ENCODE measurements at places on chromosomes 7 and 10.
A peak's percentile ranks its signal among the peaks of the same experiment; 100 is the strongest.

DNA sequence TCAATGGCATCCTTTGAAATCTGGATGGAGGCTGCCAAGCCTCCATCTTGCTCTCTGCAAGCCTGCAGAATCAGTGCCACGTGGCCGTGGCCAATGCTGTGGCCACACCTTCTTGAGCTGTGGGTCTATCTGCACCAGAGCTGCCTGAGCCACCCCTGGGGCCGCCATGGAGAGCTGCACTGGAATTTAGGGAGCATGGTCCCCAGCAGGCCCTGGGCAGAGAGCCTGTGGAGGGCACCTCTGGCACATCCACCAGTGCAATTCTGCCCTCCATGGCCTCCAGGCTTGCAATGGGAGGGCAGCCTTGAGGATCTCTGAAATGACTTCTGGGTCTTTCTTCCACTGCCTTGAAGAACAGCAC is 55.6 kb upstream of the NKX6-2 start:
- no peak for DNase-seq

GRCh38 chr7:133315332-133316040 is 62.6 kb downstream of the EXOC4 start:
- peak; percentile 68 for DNase-seq

DNA sequence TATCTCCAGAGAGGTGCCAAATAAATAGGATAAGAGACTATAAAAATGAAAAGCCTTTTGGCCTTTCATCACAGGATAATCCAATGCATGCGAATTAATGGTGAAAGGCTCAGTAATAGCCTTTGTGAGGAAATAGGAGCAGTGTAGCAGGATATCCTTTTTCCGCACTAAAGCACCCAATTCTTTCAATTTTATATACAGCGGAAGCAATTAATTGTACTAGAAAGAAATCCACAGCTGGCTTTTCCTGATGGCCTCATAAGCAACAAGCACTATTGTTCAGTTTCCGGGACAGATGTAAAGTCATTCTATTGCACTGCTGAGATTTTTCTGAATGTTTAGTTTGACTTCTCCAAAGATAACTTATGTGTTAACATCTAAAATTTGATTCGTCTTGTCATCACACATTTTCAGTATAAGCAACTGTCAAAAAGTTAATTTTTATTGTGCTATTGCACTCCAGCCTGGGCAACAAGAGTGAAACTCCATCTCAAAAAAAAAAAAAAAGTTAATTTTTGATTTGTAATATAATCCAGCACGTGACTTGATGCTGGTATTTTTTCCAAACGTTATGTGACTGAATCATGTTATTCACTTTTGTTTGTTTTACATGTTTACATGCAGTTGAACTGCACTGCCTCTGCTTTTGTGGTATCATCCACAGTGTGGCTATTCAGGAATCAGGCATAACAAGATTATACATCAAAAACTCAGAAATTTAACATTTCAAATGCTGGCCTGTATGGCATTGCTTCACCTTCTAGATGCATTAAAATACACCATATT is 8.4 kb upstream of the BMPR1A start:
- peak; percentile 28 for DNase-seq

DNA sequence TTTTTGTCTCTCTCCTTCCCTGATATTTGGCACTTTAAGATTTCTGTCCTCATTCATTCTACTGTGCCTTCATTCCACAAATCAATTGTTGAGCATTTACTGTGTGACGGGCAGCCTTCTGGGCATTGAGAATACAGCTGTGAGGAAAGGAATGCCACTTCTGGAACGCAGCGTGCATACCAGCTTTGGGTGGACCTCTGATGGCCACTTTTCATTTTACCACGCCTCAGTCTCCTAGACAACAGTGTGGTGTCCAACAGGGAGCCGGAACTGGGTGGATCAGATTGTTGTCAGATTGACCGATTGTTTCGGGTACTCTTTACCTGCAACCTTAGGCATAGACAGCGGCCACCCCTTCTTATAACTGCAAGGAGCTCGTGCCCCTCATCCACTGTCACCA is 222.7 kb upstream of the DPP6 start:
- DNase-seq: no peak

- DNase-seq: peak; percentile 60
These were observed 140.9 kb downstream of the ADCYAP1R1 start for GRCh38 chr7:31192986-31193385.

GRCh38 chr10:106722524-106722923 is 442.0 kb downstream of the SORCS1 start:
- no peak for DNase-seq

DNA sequence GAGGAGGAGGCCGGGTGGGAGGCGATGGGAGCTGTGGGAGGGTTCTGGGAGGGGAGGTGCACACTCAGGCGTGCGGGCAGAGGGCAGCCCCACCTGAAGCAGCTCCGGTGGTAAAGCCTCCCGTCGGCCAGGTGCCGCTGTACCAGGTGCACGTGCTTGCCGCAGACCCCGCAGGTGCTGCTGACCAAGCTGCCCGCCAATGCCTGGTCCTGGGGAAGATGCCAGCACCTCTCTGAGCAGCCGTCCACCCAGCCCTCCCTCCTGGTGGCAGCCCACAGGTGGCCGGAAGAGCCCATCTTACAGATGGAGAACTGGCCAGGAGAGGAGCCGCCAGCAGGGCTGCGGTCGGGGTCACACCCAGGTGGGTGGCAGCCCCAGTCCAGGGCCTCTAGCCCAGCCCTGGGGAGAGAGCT is 12.6 kb downstream of the MICALL2 start:
- DNase-seq: no peak

GRCh38 chr10:7546385-7546967 is 120.3 kb downstream of the ITIH5 start:
- DNase-seq: no peak

DNA sequence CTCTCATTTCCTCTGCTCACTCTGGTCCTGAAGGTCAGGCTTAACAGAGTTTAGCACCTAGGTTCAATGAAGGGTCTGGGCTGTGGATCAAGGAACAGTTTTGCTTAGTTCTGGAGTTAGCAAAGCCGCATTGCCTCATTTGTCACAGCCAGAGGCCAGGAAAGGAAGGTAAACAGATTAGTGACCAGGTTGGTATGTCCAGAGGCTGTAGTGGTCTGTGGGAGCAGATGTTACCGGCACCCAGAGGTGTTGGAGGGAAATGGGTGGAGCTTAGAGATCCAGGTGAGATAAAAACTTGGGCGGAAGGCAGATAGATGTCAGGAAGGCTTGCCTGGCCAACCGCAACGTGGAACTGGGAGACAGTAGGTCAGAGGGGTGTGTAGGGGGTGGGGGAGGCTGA is 36.6 kb upstream of the ZMIZ2 start:
- DNase-seq: no peak

DNA sequence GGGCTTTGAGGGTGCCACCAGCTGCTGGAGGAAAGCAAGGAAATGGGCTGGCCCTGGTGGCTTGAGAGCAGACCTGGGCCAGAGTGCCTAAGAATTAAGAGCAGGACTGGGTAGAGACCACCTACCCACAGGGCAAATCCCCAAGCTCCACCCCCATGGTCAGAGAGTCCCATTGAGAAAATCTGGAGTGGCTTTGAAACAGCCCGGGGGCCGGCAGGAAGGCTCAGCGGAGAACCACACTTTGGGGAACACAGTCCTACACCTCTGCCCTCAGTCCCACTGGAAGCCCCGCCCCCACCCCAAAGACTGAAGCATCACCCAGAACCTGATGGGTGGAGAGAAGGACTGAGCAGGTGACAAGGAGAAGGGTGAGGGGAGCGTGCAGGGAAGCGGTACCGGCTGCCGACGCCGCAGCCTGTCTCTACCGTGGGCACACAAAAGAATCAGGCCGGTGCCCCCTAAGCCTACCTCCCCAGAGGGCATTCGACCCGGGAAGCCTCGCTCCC is 3.6 kb downstream of the SMARCD3 start:
- no peak for DNase-seq

DNA sequence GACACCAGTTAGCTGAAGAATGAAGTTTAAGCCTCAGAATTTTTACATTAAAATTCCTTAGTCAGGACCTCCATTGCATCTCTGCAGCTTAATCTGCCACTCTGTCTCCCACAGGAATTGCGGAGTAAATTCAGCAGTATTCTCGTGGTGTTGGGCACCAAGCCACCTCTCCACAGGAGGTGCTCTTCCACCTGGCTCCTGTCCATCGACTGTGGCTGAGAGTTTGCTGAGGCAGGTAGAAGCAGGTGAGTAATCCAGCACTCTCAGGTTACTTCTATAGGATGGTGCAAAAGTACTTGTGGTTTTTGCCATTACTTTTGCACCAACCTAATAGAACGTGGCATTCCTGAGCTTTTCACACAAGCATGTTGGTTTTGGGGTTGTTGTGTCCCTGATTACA is 134.1 kb downstream of the GFRA1 start:
- DNase-seq: no peak

- DNase-seq: peak; percentile 20
These were observed 24.1 kb upstream of the FFAR4 start for GRCh38 chr10:93542358-93542791.

- DNase-seq: no peak
These were observed 45.7 kb downstream of the MINDY3 start for GRCh38 chr10:15814565-15814964.

GRCh38 chr7:140673063-140673773 is 473 bp downstream of the ADCK2 start:
- DNase-seq: peak; percentile 22

DNA sequence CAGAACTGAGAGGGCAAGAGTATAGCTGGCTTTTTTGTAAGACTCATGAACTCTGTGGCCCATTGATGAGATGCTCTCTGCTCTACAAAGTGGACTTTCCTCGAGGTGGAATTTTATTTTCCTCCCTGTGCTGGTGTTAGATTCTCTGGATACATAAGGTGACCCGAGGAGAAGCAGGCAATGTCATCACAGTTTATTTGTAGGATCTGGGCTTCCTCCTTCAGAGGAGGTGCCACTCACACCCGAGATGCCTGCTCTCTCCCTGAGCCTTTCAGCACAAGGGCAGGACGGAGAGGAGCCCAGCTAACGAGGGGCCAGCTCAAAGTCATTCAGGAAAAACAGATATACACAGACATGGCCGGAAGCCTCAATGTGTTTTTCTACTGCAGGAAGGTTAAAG is 103.0 kb downstream of the KIAA1217 start:
- no peak for DNase-seq

- no peak for DNase-seq
These were observed 31.1 kb downstream of the NRBF2 start for GRCh38 chr10:63164166-63164623.

DNA sequence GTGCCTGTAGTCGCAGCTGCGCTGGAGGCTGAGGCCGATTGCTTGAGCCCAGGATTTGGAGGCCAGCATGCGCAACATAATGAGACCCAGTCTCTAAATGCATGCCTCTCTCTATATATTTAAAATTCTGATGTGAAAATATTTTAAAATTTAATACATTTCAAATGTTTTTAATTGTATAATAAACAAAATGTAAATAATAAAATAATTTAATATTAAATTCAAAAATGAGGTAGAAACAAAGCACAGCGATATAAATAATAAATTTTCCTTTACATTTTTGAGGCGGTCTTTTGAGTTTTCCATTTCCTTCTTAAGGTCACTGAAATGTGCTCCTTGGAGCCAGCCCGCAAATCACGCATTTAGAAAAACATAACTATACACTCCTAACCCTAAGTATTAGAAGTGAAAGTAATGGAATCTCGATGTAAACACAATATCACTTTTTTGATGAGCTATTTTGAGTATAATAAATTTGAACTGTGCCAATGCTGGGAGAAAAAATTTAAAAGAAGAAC is 523 bp upstream of the CDK1 start:
- DNase-seq: no peak

DNA sequence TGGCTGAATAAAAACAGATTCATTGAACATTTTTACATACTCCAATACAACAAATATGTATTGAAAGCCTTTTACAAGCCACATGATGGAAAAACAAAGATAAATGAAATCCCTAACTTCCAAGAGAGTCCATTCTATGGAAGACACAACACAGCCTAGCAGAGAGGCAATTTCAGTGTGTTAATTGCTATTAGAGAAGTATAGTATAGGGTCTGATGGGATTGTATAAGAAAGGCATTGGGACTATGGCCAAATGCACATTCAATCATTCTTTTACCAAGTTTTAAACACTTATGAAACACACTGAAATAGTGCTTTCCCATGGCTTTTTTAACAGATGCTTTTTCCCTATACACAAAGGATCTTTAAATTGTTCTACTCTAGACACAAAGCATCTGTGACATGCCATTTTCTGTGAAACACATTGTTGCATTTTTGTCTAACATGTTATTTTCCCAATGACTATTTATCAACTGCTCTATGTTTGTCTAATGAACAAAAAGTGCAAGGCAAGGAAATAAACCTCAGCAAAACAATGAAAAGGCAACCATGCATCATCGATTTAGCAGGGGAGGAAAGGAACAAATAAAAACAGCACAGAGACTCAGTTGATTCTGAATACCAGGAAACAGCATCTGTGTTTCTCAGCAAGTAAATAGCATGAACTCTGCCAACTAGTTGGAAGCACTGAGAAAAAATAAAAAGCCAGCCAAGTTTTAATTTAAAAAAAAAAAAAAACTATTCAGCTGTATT is 42.4 kb upstream of the PHYHIPL start:
- no peak for DNase-seq

GRCh38 chr7:121187222-121187621 is 141.6 kb upstream of the WNT16 start:
- no peak for DNase-seq

DNA sequence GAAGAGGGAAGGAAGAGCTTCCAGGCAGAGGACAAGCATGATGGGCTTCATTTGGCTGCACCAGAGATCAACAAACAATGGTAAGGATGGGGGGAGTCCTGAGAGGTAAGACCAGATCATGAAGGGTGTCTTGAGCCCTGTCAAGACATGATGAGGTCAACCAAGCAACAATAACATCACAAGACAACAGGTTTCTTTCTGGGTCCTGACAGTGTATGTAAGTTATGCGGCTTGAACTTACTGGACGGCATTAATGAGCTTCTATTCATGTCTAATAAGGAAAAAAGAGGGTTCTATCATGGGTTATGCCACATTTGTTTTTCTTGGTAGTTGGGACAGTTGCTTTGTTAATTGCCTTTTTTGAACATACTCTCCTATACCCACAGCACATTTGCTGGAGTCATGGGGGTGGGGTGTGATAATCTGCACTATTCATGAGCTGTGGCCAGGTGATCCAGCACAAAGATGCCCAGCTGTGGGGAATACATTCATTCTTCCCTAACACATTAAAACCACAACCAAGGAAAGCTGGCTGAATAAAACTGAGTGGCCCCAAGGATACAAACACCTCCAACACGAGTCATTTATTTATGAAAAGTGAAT is 168.8 kb upstream of the KLF14 start:
- no peak for DNase-seq

DNA sequence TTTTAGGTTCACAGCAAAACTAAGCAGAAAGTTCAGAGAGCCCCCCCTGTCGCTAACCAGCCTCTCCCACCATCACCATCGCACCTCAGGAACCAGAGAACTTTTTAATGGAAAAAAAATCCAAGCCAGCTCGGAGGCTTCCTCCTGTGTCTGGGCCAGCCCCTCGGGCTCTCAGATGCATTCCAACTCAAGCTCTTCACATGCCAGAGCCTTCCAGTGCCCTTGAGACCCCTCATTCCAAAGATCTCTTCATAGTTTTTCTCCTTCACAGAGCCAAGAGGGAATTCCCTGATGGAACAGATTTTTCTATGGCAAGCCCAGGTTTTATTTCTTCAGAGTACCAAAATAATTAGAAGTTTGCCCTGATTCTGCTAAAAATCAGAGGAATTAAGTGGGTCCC is 153.4 kb upstream of the LANCL2 start:
- peak; percentile 47 for DNase-seq
